NCI-H510A treated with DMSO at 0.1 percent for 48 hours (cell line): ENCODE measurements at places on chromosomes 5 and 9.

DNA sequence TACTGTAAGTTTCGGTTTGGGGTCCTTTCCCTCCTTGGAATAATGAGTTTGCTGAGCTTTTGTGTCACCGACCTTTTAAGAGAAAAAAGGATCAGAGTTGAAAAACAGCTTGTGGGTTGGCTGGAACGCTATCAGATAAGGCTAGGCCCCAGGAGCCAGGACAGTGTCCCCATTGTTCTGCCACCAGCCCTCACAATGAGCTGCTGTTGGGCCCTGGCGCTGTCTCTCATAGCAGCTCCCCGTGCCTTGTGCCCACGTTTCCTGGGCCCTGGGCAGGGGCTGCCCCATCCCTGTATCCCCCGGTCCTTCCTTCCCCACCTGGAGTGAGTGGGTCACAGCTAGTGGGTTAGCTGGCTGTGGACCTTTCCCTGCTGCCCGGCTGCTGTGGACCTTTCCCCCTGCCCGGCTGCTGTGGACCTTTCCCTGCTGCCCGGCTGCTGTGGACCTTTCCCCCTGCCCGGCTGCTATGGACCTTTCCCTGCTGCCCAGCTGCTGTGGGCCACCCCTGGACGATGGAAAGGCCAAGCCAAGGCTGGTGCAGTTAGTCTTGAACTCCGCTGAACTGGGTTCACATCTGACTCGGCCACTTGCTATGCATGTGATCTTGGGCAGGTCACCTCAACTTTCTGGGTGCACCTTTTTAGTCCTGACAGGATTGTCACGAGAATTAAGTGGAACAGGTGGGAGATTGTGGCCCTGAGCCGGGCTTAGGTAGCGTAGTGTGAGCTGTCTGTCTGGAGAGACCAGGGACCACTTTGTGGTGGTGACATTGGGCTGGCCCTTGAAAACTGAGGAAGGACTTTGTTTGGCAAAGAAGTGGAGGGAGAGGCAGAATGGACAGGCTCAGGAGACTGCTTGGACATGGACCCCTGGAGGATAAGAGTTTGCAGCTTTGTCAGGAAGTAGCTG, 99.5 kb downstream of the DAB2IP start:
- DNase-seq, result no peak

DNA sequence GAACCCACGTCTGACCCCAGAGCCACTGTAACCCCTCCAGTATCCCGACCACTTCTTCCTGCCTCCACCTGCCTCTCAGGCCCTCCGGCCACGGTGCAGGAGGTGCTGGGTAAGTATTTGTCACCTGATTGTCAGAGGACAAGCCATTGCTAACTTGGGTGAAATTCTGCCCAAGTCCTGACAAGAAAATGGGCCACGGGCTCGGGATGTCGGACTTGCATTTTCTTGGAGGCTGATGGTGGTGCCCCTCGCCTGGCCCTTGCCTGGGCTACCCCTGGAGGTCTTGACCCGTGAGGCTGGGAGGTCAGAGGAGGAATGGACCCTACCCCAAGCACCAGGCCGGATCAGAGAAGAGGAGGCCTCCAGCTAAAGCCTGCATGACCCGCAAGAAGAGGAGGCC, 149.7 kb upstream of the COL5A1 start:
- no peak for DNase-seq

DNA sequence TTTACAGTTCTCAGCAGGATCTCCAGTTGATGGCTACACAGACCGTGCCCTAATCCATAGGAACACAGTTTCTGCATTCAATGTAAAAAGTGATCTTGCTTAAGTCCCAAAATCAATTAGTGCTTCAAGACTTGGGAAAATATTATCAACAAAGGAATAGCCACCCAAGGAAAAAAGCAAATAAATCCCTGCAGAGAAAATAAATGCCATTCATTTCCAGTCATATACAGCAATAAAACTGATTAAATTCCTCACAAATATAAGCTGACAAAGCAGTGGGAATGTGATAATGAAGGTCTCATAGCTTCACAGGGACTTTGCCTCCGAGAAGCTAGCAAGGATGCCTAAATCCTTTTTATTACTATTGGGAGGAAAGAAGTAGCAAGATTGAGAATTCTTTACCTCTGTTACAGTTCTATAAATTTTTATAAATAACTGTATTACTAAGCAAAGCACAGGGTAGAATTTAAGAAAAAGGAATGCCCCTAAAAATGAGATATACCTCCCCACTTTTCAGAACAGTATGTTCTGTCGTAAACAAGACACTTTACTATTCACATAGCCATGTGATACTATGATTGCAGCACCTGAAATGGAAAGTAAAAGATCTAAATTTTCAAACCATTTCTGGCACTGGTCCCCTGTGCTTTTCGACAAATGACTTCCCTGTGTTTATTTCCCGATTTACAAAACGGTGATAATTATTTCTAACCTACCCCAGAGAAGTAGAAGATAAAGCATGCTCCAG, 59.8 kb downstream of the ARSB start:
- DNase-seq, result no peak

- DNase-seq, result no peak
These were observed 7.5 kb upstream of the DPYSL3 start for GRCh38 chr5:147517383-147517782.

- DNase-seq, result no peak
These were observed 565.5 kb upstream of the SGCD start for GRCh38 chr5:155761502-155761901.

- peak; percentile 84 for DNase-seq
These were observed 32.5 kb downstream of the FAM240B start for GRCh38 chr9:38687389-38687842.

GRCh38 chr9:37302277-37302676, 120.2 kb upstream of the GRHPR start:
- peak; percentile 37 for DNase-seq

DNA sequence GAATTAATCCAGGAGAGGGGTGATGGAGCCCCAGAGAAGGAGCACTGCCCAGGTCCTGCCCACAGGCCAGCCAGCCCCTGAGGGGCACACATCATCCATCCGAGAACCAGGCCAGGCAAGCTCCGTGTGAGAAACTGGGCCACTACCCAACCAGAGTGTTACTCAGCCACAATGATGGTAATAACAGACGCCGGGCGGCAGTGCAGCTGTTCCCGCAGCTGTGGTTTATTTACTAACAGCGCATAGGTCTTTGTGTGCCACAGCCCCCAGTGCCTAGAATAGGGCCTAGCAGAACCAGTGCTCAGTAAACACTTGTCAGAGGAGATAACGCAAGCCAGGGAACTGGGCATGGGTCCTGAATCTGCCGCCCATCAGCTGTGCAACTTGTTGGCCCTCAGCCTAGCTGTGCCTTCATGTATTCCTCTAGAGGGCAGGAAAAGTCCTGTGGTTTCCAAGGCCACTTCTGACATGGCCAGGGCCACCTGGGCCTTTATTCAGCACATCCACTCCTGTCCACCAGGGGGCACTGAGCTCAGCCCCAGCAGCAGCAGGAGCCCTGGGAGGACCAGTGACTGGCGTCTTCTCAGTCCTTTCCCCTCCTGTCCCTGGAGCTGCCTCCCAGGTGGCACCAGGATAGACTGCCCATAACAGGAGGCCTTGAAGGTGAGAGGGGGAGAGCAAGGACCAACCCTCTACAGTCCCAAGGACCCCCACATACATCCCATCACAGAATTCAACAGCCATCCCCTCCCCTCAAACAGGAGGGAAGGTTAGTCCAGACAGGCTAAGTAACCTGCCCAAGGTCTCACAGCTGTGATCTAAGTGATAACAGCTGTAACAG, 2.1 kb downstream of the MXD3 start:
- peak; percentile 39 for DNase-seq

GRCh38 chr5:175687231-175687701, 29.4 kb downstream of the HRH2 start:
- no peak for DNase-seq

DNA sequence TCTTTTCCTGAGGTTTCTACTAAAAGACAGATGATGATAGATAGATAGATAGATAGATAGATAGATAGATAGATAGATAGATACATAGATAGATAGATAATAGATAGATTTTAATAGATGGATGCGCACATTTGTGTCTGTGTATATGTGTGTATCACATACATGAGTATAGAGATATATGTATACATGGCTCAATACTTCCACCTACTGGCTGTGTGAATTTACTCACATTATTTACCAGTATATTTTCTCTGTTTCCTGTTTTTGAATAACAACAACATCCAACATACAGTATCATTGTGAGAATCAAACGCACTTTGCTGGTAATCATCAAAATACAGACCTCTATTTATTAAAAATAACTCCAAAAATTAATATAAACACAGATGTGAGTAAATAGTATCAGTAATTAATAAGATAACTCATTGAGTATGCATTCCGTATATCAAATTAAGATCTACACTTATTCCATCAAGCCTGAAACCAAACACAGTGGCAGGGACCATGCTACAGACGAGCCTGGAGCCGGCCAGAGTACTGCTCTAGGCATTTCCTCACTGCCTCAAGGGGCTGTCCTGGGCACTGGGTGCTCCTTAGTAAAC, 338.0 kb downstream of the SEMA5A start:
- DNase-seq, result peak; percentile 70

DNA sequence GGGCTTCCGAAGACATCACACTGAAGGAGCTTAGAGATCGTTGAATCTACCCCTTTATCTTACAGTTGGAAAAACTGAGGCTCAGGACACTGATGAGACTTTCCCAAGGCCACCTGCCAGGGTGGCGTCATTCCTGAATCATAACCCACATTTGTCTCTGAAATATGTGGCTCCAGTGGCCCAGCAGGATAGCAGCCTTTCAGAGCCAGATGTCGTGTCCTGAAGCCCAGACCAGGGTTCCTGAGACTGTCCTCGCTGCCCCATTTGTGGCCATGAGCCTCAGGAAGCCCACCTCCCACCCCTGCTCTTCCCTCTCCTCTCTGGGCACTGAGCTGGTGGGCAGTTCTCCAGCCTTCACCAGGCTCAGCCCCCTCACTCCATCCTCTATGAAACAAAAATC, 2.4 kb downstream of the HMCN2 start:
- no peak for DNase-seq

DNA sequence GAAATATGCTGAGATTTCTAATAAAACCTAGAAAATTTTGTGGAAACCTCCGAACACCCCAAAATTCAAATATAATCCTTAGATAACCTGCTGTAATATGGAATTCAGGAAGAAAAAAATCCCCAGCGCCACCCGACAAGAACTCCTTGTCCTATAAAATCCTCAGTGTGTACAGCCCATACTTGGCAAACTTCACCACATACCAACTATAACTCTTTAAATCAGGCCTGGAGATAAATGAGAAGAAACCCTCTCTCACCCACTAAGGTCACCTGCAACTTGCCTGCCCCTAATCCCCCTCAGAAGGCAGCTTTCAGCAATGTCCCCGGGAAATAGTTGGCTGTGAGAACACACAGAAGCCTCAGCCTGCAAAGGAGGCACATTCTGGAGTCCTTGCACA, 90.5 kb downstream of the SH3TC2 start:
- DNase-seq, result no peak

- DNase-seq, result no peak
These were observed 11.0 kb upstream of the AHRR start for GRCh38 chr5:310516-310915.

DNA sequence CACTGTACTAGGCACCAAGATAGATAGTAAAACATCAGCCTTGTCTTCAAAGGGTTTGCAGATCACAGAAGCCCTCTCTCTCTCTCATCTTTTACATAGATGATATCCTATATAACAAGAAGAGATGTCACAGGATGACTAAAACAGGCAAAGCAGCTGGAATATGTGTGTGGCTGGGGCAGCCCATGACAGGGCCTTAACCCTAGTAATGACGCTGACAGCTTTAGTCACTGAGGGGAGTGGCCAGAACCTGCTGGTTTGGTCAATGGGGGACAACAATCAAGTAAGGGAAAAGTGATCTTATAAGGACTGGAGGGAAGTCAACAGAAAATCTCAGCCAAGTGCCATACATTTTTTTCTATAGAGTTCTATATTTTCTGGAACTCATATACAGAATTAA, 41.9 kb upstream of the RIC1 start:
- DNase-seq, result no peak

GRCh38 chr5:113507601-113508000, 5.9 kb upstream of the YTHDC2 start:
- no peak for DNase-seq

DNA sequence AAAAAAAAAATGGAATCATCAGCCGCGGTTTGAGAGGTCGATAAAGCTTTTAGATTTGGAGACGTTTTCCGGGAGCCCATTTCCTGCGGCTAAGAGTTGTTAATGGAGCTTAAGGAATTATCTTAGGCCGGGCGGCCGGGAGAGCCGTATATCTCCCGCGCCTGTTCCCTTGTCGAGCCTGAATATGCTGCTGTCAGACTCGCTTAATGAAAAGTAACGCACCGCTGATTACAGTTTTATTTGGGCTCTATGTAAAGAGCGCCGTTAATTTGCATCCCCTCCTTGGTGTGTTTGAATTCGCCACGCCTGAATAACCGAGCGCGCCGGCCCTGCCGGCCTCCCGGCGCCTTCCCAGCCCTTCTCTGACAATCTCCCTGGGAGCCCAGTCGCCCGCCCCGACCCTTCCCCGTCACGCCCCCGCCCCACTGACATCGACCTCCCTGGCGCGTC, 7.9 kb downstream of the IRX4 start:
- no peak for DNase-seq

DNA sequence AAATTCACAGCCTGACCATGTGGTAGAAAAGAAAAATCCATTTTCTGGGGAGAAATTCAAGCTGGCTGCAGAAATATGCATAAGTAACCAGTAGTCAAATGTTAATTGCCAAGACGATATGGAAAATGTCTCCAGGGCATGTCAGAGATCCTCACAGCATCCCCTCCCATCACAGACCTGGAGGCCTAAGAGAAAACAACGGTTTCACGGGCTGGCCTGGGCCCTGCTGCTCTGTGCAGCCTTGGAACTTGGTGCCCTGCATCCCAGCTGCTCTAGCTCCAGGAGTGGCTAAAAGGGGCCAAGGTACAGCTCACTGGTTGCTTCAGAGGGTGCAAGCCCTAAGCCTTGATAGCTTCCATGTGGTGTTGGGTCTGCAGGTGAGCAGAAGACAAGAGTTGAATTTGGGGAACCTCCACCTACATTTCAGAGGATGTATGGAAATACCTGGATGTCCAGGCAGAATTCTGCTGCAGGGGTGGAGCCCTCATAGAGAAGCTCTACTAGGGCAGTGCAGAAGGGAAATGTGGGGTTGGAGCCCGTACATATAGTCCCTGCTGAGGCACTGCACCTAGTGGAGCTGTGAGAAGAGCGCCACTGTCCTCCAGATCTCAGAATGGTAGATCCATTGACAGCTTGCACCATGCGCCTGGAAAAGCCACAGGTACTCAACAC, 49.7 kb downstream of the PTBP3 start:
- DNase-seq, result no peak

DNA sequence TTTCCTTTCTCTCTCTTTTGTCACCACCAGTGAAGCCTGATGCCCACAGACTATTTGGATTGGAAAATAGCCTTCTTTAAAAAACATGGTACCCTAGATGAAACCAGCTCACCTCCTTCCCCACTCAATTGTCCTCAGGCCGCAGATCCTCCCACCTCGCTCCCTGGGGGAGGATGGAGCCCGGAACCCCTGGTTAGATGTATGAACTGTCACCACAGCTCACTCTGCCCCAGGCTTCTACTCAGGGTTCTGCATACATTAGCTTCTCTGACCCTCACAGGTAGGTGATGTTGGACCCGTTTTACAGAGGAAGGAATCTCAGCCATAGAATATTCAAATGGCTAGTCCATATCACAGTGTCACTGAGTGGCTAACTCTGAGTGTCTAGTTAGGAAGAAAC, 1.8 kb downstream of the MAMDC2 start:
- DNase-seq, result no peak

- DNase-seq, result no peak
These were observed 140.4 kb upstream of the CDH6 start for GRCh38 chr5:31052937-31053658.
